ENCODE measurements at places on chromosomes 13 and 19.
A peak's percentile ranks its signal among the peaks of the same experiment; 100 is the strongest.

GRCh38 chr19:41411968-41412265 is 14.3 kb downstream of the BCKDHA start:
- DNase-seq, result no peak

DNA sequence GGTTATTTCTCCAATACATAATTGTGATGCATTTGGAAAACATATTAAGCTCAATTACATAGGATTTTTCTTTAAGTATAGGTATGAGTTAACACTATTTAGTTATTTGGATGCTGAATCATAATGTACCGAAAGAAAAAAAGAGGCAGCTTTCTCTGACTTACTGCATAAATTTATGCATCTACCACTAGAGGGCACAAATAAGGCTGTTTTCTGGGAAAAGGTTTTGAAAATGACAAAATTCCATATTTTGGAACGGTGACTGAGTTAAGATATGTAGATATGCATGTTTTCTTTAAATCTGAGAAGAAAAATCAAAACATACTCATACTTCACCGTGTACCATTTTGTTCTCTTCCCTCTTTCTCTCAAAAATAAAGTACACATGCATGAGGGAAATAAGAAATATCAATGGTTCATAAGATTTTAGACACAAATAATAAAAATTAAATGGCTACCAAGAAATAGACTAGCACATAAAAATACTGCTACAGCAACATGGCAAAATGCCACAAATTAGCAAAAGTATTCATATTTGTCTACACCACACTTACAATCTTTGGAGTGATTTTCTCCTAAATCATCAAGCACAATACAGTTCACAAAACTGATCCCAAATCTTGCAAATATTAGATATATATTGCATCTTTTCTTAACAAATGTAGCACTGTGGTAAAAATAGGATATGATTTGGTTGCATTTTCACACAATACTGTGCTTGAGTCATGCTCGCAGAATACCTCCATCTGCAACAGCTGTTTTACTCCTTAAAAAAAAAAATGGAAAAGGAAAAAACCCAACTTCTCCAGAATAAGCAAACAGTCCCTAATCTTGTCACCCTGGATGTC is 260.0 kb downstream of the FGF14 start:
- DNase-seq, result no peak

GRCh38 chr19:9323557-9323918 is 441 bp upstream of the ZNF559 start:
- DNase-seq, result peak; percentile 80

- DNase-seq, result no peak
Measured at GRCh38 chr13:90918536-90918935, 429.0 kb upstream of the MIR17HG start.

- DNase-seq, result no peak
Measured at GRCh38 chr19:51136851-51137551, 5.1 kb upstream of the SIGLEC7 start.

DNA sequence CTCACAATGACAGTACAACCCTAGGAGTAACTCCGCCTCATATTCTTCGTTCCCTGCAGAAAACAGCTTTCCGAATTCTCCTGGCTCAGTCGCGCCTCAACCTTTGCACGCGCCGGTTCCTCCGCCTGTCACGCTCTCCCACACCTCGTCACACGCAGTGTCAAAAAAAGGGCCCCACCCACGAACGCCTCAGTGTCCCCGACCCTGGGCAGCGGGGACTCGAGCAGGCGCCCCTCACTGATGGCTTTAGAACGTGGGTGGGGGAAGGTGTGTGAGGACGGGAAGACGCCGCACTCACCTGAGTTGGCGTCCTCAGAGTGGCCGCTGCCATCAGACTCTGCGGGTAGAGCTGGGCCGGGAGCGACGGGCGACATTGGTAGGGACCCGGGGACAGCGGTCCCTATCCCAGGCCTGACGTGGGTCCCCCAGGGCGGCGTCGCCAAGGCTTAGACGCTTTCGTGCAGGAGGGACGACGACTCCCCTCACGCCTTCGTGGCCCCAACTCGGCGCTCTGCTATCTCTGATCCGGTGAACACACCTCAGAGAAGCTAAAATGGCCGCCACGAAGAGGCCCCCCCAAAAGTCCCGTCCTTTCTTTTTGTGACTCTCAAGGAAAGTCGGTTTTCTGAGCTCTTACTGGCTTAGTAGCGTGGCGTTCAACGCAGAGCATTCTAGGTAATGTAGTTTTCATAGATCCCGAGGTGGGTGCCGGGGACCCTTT is at the start of gene ZNF154:
TSS of gene ZNF154 (minus strand) at position 564 of the 721 bp plus-strand sequence. CDS start at position 331, 233 bp downstream.
- peak; percentile 84 for DNase-seq

GRCh38 chr13:99066219-99066618 is 88.4 kb upstream of the DOCK9 start:
- peak; percentile 24 for DNase-seq

DNA sequence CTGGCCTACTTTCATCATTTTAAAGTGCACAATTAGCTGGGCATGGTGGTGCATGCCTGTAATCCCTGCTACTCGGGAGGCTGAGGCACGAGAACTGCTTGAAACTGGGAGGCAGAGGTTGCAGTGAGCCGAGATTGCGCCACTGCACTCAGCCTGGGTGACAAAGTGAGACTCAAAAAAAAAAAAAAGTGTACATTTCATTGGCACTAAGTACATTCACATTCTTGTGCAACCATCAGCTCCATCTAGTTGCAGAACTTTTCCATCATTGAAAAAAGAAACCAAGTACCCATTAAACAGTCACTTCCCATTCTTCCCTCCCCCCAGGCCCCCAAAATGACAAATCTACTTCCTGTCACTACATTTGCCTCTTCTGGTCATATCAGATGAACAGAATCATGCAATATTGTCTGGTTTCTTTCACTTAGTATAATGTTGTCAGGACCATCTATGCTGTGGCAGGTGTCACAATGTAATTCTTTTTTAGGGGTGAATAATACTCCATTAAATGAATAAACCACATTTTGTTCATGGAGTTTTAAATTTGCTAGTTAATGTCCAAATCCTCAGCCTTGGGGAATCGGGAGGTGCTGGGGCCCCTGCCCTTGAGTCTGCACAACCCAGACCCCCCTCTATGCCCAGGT is 7.4 kb upstream of the SIGLEC11 start:
- no peak for DNase-seq

DNA sequence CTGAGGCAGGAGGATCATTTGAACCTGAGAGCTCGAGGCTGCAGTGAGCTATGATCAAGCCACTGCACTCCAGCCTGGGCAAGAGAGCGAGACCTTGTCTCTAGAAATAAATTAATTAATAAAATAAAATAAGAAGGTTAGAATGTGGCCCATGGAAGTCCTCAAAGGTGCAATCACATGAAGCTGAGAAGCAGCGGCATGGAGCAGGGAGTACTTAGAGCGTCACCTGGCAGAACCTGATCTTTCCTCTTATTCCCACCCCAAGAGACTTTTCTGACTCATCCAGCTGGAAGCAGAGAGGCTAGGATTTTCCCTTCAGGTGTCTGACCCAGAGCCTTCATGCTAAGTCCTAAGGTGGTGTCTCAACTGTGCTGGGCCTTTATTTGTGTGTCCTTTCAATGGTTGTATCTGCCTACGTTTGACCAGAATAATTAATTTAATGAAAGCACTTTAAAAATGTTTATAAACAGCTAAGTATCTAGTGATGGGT is 8.9 kb upstream of the MRPS31 start:
- no peak for DNase-seq

GRCh38 chr13:24699541-24699940 is 19.3 kb downstream of the ATP12A start:
- DNase-seq, result no peak

GRCh38 chr19:19185853-19186740 is 5.9 kb downstream of the BORCS8 start:
- peak; percentile 71 for DNase-seq

DNA sequence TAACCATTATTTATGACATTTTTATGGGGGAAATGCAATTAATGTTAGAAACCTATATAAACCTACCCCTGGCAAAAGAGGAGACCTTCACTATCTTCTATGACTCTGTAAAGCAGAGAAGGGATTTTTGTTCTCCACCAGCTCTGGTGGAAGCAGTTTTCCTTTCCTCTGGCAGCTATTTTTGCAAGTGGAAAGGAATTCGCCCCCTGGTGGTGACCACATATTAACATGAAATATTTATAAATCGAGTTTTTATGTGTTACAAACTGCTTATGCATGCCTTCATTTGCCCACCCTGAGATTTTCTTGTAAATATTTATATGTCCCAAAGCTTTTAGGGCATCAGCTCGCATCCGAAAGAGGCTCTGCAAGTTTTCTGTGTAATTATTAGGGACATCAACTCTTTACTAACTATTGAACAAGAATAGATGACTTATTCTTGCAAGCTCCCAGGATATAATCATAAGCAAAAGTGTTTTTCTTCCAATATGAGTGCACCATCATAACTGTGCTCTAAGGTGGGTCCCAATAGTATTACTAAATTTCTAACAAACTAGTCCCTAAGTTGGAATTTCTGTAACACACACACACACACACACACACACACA is 62.4 kb downstream of the SERTM1 start:
- DNase-seq, result peak; percentile 26

DNA sequence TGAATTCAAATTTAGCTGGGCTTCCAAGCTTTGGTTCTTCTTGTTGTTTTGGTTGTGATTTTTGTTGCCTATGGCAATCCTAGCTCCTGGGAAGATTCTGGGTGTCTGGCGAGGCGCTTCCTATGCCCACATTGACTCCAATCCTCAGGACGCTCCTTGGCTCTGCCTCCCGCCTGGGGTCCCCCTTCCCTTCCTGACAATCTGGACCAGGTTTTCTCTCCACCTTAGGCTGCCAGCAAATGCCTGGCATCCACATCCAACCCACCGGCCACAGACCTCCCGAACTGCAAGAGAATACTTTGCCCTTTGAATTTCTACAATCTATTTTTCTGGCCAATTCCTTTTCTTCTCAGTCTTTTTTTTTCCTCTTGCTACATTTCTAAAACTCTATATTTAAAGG is 186.9 kb upstream of the UBL3 start:
- DNase-seq, result no peak

DNA sequence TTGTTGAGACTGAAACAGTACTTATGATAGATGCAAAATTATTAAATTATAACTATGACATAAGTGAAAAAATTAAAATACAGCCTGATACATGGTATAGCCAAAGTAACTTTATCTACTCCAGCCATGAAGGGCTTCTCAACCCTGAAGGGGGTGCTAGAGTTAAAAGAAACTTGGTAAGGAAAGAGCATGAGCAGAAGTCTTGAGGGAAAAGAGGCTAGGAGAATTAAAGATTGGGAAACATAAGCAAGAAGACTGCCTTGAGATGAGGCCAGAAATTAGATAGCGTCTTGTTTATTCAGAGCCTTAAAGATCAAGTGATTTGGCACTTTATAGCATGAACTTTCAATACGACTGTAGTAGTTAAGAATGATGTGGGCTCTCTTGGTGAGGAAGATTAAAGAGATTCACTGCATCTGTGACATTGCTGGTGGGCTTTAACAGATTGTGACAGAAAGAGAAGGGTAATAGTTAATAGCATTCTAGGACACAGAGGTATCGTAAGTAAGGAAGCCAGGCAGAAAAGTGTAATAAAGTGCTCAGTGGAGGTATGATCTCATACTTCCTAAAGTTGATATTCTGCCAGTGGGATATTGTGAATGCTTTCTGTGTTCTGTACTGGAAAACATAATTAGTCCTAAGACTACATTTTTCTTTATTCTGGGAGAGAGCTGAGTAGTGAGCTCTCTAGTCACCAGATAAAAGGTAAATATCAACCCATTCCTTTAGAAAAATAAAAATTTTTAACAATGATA is 385.4 kb upstream of the PRR20A start:
- no peak for DNase-seq

GRCh38 chr13:105587786-105588185 is 947.7 kb downstream of the EFNB2 start:
- no peak for DNase-seq

DNA sequence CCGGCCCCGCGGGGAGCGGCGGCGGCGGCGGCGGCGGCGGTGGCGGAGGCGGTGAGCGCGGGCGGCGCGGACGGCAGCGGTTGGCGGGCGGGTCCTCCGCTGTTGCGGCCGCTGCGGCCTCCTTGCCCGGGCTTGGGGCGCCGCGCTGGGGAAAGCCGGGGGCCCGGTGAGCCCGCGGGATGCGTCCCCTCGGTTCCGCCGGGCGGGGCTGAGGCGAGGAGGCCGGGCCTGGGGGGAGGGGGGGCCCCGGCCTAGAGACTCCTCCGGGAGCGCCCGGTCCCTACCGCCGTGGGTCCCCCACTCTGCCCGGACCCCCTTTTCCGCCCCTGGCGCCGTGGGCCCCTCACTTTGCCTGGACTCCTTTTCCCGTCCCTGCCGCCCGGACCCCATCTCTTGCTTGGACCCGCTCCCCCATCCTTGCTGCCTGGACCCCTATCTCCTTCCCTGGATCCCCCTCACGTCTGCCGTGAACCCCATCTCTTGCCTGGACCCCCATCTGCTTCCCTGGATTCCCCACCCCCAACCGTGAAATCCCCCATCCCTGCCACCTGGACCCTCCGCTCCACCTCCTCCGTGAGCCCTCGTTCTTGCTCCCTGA is 28.6 kb upstream of the NDUFS7 start:
- DNase-seq, result no peak

DNA sequence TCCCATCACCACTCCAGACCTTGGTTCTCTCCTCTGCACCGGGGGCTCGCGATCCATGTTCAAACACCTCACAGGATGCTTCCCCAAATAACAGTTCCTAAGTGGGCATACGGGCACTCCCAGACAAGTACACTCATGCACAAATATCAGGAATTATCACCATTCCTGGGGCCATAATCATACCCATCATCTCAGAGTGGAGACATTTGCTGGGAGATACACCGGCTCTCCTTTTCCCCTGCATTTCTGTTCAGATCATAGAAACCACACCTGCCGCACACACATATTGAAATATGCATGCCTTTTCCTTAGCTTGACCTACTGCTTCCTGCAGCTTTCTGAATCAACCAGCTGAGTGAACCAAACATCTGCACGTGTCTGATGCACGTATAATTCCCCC is 33.9 kb upstream of the MBNL2 start:
- DNase-seq, result no peak

DNA sequence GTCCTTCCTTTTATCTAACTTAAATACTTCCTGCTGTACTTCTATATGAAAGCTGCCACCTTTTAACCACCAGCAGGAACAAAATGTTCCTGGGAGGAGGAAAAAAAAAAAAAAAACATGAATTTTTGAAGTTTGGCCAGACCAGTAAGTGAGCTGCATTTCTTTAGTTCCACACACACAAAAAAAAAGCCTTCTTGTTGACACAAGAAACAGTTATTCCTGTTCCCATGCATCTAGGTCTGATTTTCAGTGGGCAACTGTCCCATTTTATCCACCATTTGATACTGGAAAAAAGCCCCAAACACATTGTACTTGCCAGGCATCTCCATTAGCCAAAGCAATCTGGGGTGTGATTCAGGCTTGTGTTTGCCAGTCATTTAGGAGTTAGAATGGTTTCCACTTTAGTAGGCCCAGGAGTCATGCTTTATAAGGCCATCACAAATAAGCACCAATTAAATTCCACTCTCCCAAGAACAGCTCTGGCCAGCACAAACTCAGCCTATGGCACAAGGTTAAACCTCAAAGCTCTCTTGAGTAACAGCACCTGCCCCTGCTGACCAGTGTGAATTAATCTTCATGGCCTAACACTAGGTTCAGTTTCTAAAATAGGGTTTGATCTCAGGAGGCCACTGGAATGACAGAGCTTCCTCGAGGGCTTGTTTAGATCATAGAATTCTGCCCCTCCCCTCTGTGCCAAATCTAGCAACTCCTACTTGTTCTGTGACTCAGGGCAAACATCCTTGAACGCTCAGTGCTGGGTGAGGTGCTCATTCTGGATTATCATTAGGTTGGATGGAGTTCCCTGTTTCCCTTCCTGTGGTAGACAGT is 67.1 kb downstream of the NUFIP1 start:
- DNase-seq, result no peak
